ENCODE measurements at places on chromosomes 3 and 15.

DNA sequence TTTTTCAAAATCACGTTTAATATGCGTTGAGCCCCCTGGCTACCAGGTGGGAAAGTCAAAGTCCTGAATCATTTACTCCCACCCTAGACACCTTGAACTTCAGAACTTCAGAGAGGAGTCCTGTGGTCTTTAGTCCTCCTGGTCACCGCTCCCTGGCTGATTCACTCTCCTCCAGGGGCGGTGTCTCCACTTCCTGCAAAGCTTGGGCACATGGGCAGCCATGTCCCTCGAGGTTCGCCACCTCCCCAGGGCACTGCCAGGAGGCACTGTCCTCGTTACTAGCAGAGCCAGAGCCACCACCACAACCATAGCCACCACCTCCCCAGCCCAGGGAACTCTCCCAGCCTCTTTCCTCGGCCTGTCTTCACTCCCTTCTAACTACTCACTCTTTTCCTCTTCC lies 31.0 kb downstream of the LOXL1 start:
- no peak for DNase-seq

DNA sequence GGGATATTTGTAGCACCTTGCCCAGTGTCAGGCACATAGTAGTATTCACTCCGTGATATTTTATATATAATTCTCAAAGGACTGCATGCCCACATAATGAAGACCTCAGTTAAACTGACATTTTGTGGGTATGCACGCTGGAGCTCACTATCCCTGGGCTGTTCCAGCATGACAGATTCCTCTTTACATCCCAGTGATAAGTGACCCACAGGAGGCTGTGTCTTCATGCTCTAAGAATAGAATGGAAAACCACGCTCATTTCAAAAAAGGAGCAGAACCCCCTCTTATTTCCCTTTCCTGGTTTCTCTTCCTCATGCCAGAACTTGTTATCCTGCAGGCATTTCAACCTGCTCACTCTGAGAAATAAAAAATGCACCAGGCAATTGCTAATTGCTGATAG lies 717.5 kb downstream of the AGBL1 start:
- DNase-seq, result no peak

GRCh38 chr15:70199540-70200410 lies 102.1 kb upstream of the TLE3 start:
- DNase-seq, result no peak

GRCh38 chr3:128577711-128578110 lies 72.9 kb downstream of the RPN1 start:
- no peak for DNase-seq

DNA sequence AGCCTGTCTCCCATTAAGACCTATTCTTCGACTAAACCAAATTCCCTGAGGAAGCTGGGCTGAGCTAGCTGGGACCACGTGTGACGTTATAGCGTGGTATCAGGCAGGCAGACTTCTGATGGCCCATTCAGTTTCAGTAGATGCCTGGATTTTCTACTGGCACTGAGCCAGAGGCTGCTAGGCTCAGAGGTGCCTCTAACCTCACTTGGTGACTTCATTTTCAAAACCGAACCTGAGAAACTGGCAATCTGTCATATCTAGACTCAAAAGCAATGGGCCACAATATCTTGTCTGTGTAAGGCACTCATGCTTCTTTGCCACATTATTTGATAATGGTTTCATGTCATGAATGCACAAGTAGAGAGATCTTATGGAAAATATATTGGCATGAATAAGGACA lies 352.1 kb upstream of the AZI2 start:
- DNase-seq, result no peak
